ENCODE measurements at places on chromosomes 6 and 20.

GRCh38 chr6:107655245-107655644, 165.3 kb downstream of the SOBP start:
- DNase-seq = no peak

DNA sequence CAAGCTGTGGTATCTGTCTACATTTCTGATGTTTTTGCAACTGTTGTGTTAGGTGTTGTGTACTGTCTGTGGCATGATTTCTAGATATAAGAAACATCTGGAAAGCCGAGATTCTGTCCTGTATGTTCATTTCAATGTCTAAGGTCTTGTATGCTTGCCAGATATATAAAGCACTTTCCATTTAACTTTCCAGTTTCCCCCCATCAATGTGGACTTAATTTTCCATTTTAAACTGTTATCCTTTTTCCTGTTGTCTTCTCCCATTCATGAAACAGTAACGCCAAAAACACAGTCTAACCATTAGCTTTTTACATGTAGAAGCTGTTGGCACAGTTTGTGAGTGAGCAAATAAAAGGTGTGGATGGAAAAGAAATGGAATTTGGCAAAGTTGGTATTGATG, 181.6 kb downstream of the FARS2 start:
- DNase-seq = no peak

DNA sequence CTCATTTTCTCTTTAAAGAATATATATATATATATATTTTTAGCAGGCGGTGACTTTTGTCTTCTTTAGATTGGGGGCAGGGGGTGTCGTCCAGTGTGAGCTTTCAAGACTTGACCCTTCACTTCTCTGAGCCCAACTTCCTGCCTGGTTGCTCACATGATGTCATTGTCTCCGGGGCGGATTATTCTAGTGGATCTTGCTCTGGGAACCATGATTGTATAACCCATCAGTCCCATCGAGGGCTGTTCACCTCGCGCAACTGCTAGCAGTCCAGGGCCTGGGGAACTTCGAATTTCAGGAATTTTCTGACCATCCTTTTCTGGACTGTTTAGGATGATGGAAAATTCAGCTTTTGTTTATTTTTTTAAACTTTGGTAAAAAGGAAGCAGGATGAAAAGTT, 1.0 kb downstream of the IGF2R start:
- DNase-seq = peak; percentile 54

GRCh38 chr6:106637051-106637716, 7.8 kb downstream of the QRSL1 start:
- no peak for DNase-seq

GRCh38 chr6:24903681-24904080, 32.1 kb downstream of the RIPOR2 start:
- no peak for DNase-seq

DNA sequence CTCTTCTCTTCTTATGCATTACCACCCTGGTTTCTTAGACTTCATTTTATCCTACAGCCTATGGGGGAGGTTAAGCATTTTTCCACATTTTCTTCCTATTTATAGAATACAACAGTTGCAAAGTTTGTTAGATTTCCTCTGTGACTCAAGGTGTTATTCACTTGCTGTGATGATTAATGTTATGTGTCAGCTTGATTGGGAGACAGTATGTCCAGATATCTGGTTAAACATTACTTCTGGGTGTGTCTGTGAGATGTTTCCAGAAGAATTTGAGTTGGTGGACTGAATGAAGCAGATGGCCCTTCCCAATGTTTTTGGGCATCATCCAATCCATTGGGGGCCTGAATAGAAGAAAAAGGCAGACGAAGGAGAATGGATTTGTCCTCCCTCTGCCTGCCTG, 131.3 kb downstream of the C6orf118 start:
- no peak for DNase-seq

GRCh38 chr6:132972971-132973370, 158.6 kb downstream of the RPS12 start:
- DNase-seq = no peak

- no peak for DNase-seq
Observed at GRCh38 chr6:161235776-161236633, 37.9 kb downstream of the AGPAT4 start.

- no peak for DNase-seq
Observed at GRCh38 chr6:5135788-5136376, 50.7 kb downstream of the PPP1R3G start.

- no peak for DNase-seq
Observed at GRCh38 chr6:136192902-136193301, 57.2 kb downstream of the MTFR2 start.

DNA sequence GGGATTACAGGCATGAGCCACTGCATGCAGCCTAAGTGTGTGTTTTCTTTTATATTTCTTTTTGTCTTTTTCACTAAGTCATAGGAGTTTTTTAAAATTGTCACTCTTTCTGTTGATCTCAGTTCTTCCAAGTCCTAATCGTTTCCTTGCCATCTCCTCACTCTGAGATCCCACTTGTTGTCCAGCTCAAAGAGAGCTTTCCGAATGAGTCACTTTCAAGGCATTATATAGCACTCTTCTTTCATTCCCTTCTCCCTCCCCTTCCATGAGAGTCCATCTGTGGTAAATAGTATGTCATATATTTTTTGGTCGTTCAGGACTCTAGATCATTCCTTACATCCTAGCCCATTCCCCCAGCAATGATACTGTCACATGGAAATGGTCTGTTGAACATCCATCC, 4.3 kb downstream of the VAPB start:
- no peak for DNase-seq

- DNase-seq = no peak
Observed at GRCh38 chr6:159075506-159076228, 30.9 kb upstream of the TAGAP start.

- DNase-seq = no peak
Observed at GRCh38 chr20:20342066-20342465, 25.8 kb upstream of the INSM1 start.

- DNase-seq = no peak
Observed at GRCh38 chr6:137033828-137034227, 10.9 kb downstream of the IL20RA start.

DNA sequence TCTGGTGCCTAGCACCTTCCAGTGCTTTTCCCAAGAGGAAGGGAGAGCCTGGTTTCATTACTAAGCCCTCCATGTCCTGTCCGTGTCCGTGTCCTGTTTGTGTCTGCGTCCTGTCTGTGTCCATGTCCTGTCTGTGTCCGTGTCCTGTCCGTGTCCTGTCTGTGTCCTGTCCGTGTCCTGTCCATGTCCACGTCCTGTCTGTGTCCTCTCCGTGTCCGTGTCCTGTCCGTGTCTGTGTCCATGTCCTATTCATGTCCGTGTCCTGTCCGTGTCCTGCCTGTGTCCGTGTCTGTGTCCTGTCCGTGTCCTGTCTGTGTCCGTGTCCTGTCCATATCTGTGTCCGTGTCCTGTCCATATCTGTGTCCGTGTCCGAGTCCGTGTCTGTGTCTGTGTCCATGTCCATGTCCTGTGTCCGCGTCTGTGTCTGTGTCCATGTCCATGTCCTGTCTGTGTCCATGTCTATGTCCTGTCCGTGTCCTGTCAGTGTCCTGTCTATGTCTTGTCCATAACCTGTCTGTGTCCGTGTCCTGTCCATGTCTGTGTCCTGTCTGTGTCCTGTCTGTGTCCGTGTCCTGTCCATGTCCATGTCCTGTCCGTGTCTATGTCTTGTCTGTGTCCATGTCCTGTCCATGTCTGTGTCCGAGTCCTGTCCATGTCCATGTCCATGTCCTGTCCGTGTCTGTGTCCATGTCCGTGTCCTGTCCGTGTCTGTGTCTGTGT, 54.4 kb upstream of the BHLHE23 start:
- DNase-seq = no peak
